ENCODE measurements at places on chromosomes 12 and 14.

DNA sequence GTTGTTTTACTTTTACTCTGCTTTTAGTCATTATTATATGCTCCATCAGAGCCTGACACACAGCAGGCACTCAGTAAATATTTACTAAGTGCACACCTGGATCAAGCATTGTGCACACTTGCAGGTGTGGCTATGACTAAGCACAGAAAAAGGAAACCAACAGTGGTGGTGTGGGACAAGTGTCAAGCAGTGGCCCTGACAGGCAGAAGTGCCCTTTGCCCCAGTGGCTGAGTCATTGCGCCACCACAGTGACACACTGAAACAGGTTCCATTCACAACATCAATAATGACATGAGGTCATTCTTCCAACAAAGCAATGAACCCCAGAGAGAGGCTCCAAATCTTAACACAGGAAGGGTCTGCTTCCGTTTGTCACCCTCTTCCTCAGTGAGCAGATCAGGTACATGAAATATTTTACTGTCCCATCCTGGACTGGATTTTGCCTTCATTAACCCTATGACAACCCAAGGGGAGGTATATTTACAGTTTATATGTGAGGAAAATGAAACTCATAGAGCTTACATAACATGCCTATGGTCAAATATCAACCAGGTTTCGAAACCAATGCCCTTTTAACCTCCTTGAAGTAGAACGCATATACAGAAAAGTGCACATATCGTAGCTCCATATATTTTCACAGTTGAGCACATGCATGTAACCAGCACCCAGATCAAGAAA, 82.6 kb upstream of the GTF2A1 start:
- DNase-seq, result no peak

DNA sequence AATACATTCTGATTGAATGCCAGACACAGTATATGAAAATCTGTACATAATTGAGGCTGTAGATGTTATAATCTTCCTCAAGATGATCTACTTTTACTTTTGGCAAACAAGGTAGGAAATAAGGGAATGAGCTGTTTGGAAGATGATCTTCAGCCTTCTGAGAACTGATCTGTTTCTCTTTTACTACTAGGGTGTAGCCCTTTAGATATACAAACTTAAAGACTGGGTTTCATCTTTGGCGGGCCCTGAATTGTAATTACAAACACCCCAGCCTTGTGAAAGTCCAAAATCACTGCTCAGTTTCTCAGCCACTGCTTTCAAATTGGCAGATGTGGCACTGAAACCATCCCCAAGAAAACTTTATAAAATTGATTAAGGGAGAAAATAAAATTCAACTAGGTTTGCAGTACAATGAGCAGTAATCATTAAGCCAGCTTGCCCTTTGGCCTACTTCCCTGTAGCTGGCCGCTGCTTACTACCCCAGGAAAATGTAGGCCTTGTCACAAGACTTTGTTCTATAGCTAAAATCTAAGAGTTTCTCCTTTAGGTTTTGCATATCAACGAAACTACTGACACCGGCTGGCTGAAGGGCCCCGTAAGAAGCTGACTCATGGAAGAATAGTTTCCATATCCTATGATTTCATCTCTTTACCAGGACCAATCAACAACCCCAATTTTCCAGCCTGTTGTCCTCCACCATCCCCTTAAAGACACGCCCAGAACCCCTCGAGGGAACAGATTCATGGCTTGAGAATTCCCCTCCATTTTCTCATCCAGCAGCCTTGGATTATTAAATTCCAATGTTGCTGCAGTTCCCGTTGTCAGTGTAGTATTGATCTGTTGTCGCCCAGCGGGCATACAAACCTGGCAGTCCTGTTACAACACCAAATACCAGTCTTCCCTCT, 210.8 kb downstream of the PCNX1 start:
- DNase-seq, result no peak

GRCh38 chr14:95444132-95445129, 72.0 kb downstream of the SYNE3 start:
- DNase-seq, result no peak

DNA sequence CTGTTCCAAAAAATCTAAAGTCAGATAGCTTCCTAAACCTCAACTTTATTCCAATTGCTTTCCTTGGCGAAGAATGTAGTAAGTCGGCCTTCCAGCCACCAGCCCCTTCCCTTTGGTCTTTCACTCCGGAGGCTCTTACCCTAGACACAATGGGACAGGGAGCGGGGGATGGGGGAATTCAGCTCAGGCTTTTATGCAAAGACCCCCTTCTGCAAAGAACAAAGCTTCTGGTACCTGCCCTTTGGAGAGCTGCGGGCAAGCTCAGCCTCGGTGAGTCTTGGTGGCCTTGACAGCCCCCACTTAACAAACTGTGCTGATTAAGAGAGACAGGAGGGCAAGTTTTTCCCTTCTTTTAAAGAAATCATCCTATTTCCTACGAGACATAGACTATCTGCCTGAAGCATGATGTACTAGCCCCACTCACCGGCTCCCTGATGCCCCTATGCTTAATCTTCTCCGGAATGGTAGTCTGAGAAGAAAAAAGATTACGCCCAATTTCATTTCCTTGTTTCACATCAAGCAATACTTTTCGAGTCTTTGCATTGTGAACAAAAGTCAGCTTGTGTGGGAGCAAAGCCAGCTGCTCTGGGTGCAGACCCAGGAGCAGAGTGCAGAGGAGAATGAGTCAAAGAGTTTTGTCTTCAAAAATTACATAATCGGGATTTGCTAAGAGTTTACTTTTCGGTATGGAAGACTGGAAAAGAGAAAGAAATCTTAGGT, 1.5 kb upstream of the NANOG start:
- no peak for DNase-seq

GRCh38 chr12:1421091-1421846, 173.1 kb downstream of the FBXL14 start:
- no peak for DNase-seq

DNA sequence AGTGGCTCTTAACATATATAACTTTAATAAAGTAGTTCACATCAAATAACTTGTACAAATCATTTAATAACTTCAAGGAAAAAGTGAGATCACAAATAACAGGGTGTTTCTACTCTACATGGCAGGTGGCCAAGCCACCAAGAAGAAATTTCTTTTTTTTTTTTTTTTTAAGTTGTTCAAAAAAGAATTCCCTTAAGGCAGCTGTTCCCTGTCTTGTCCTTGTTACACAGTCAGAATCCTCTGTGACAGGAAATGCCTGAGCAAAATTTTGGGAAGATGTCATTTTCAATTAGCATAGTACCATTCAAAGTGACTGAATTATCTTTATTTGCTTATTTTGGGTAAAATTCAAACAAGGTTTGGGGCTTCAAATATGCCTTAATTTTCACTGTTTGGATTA, 79.4 kb downstream of the LIN7A start:
- DNase-seq, result peak; percentile 3

- no peak for DNase-seq
Measured at GRCh38 chr14:100037353-100037752, 27.9 kb upstream of the EVL start.

GRCh38 chr14:68786491-68787091, 6.3 kb downstream of the ZFP36L1 start:
- no peak for DNase-seq
